Stimulated activated CD8-positive, alpha-beta memory T cell treated with anti-CD3 and anti-CD28 coated beads, Interleukin-4, amount 100 ng/mL, for 1 hour (primary cell): ENCODE measurements at places on chromosomes 6 and 20.

DNA sequence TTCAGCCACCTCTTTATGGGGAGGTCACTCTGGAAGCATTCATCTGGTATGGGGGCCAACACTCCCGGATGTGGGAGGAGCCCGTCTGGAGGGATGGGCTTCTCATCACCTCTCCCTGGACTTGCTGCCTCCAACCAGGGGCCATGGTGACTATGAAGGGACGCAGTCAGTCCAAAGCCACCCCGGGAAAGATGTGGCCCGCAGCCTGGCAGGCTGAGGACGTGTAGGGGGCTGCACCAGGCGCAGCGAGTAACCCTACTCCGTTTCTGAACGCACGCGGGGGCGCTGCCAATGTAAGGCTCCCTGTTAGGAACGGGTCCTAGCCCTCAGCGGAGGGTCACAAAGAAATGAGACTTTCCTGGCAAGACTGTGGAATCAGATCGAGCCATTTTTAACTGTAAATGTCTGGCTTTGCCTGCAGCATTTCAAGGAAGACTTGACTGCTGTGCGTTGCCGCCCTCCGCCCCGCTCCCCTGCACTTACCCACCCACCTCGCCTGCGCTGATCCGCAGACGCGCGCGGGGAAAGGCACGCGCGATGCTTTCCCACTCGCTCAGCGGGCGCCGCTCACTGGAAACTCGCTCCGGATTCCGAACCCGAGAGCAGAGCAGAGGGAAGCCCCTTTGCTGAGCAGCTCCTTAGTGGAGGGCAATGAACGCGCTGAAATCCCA lies 55.1 kb downstream of the IL20RA start:
- no peak for DNase-seq

DNA sequence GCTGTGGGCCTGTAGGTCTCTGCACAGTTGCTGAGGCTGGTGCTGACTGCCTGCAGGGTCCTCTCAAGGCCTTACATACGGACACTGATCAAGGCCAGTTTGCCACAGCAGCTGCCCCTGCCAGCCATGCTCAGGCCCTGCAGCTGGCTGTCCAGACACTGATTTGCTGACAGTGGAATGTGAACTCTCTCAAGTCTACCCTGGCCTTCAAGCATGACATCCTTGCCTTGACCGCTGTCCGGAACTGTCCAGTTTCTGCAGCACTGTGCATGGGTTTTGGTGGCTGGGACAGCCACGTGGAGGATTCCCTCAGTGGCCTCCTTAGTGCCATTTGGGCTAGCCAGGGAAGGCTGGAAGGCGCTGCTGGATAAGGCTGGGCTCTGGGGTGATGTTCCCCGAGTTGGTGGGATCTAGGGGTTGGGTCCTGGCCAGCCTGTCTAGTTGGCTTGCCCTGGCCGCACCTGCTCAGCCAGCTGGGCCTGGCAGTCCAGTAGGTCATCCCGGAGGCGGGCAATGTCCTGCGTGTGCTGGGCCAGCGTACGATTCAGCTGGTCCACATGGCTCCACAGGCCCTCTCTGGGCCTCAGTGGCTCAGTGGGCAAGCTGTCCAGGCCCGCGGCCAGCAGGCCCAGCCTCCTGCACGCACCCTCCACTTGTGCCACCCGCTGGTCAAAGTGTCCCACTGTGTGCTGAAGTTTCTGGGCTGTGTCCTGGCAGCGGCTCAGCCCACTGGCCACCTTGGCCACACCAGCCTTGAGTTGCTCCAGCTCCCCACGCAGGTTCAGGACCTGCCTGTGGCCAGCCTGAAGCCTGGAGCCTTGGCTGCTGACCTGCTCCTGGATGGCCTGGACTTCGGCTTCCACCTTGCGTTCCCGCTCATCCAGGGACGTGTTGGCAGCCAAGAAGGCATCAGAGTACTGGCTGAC lies 5.5 kb downstream of the EMILIN3 start:
- no peak for DNase-seq

- DNase-seq: no peak
These were observed at the start of gene HLA-DOB for GRCh38 chr6:32816746-32817204. Gene HLA-DOB (minus strand): TSS chr6:32817002. CDS start chr6:32816951, 51 bp downstream.

DNA sequence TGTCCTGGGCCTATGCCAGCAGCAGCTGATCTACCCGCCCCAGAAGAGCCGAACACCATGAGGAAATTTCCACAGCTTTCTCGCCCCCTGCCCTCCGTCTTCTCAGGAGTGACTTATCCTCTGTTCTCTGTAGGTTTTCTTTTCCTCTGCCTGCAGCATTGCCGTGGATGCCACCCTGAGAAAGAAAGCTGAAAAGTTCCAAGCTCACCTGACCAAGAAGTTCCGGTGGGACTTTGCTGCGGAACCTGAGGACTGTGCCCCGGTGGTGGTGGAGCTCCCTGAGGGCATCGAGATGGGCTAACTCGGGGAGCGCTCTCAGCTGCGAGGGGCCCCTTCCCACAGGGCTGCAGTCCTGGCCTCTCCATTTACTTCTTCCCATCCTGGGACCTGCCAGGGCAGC lies 19.2 kb downstream of the AAR2 start:
- DNase-seq: no peak

GRCh38 chr6:158835616-158836221 lies 16.6 kb upstream of the EZR start:
- no peak for DNase-seq

DNA sequence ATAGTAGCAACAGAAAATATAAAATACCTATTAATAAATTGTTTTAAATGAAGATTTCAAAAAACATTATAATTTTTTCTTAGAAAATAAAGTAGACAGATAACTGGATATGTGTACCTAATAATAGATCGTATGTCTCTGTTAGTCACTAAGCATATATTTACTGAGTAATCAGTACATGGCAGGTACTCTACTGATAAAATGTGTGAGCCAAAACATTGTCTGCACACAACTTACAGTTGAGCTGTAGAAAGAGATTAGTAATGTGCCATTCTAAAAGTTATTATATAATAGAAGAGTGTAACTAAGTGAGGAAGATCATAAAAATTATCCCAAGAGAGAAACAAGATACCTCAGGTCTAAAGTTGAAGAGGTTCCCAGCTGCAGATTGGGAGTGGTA lies 929.9 kb upstream of the EPHA7 start:
- DNase-seq: no peak

- DNase-seq: no peak
These were observed 140.3 kb downstream of the CEP57L1 start for GRCh38 chr6:109235481-109236038.

DNA sequence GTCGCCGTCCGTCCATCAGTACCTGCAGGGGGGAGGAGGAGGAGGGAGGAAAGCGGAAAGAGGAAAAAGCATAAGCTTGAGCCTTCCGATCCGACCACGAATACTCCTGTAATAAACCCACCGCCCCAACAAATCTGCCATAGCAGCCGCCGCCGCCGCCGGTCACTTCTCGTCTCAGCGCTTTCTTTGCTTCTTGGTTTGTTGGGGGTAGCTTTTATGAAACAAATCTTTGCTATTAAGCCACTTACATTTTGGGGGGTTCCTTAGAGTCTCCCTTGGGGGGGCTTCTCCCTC lies 277 bp downstream of the ADGRB3 start:
- no peak for DNase-seq
